Prostate gland (tissue), 2 donors: ENCODE measurements at places on chromosomes 6 and 20. TPM values are rescaled to one million over a fixed set of nuclear protein-coding genes. Genes with fewer than 3 reads are reported as not detected.
A peak's percentile ranks its signal among the peaks of the same experiment; 100 is the strongest.

GRCh38 chr6:7433121-7433617 is 43.6 kb downstream of the RIOK1 start:
- DNase-seq, result no peak
- H3K27me3 ChIP-seq, result no peaks in the 10 kb centered on the region
- H3K4me1 ChIP-seq, result no peaks in the 10 kb centered on the region
- no peak overlapping the region for H3K4me3 ChIP-seq
- H3K36me3 ChIP-seq, result no peaks in the 10 kb centered on the region
- no peak overlapping the region for H3K27ac ChIP-seq

The ADNP gene
- 46.8 TPM for total RNA-seq

The LY6G6D gene
- total RNA-seq, result not detected

GRCh38 chr20:47944682-47945081 is 159.4 kb upstream of the SULF2 start:
- H3K27me3 ChIP-seq, result no peaks in the 10 kb centered on the region
- no peak for DNase-seq
- H3K4me1 ChIP-seq, result no peaks in the 10 kb centered on the region
- H3K36me3 ChIP-seq, result no peaks in the 10 kb centered on the region
- no peak overlapping the region for H3K27ac ChIP-seq

The FAM217A gene
- not detected for total RNA-seq

DNA sequence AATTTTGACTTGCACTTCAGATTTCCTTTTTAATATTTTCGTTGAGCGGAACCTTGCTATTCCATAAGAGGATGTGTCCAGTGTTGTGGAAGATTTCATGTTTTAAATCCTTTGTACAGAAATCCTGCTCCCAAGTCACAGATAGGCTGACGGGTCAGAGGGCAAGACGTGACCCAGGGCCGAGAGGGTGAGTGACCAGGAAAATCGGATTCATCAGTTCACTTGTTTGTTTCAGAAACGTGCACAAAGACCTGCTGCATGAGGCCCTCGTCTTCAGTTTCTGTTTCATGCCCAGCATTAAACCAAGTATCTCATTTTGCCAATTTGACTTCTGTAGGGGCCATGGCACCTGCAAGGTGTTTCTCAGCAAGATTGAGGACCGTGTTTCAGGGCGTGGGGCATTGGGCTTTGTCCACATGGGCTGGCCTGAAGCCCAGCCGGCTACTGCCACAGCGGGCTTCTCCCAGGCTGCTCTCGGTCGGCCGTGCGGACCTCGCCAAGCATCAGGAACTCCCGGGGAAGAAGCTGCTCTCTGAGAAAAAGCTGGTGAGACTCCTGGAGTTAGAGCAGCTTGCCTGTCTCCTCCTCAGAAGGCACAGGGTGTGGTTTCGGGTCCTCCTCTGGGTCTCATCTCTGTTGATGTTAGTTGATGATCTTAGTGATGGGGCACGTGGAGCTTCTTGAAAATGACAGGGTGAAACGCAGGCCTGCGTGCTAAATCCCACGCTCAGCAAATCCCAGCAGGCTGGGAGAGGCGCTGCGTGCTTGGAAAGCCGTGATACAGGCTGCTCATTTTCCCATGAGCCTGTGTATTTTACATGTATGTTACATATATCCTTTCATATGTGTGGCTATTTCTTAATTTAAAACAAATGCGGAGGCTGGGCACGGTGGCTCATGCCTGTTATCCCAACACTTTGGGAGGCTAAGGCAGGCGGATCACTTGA is 10.5 kb downstream of the MTG2 start:
- no peaks in the 10 kb centered on the region for H3K27me3 ChIP-seq
- H3K4me3 ChIP-seq, result no peak overlapping the region
- DNase-seq, result no peak
- H3K27ac ChIP-seq, result no peak overlapping the region

GRCh38 chr6:152309648-152310047 is 327.5 kb downstream of the SYNE1 start:
- H3K4me3 ChIP-seq, result no peak overlapping the region
- no peaks in the 10 kb centered on the region for H3K4me1 ChIP-seq
- no peak overlapping the region for H3K27ac ChIP-seq

DNA sequence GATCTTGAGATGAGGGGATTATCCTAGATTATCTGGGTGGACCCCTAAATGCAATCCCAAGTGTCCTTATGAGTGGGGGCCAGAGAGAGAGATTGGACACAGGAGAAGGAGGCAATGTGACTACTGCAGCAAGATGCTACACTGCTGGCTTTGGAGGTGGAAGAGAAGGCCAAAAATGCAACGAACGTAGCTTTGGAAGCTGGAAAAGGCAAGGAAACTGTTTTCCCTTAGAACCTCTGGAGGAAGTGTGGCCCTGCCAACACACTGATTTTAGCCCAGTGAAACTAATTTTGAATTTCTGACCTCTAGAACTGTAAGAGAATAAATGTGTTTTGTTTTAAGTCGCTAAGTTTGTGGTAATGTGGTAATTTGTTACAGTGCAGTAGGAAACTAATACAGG is 15.7 kb downstream of the PPARD start:
- H3K36me3 ChIP-seq, result no peaks in the 10 kb centered on the region
- no peak overlapping the region for H3K27ac ChIP-seq
- no peaks in the 10 kb centered on the region for H3K4me1 ChIP-seq
- no peaks in the 10 kb centered on the region for H3K27me3 ChIP-seq

DNA sequence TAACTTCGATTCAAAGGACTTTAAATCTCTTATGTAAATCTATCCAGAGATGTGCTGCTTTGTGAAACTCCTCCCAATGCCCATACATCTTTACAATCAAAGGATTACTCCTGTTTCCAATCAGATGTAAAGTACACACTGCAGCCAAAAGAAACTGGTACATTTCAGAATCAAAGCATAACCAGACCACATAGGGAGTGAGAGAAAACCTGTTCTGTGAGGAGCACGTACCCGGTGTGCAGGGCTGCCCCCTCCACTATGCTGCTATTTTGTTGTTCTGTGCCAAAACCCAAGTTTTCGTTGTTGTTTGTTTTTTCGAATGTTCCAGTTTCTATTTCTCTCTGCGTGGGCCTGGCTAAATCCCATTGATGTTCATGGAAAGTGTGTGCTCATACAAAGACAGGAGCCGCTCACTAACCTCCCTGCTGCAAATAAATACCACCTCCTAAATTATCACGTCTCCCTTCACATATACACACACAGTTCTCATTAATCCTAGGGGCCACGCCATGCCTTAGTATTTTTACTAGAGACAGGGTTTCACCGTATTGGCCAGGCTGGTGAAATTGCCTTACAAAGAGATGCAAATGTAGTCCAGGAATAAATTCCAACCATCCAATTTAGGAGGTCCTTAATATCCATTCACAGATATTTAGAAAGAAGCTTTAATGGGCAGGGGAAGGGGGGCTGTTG is 52.9 kb downstream of the ATP9A start:
- no peak overlapping the region for H3K4me3 ChIP-seq
- H3K27ac ChIP-seq, result peak overlapping the region; percentile 10
- no peaks in the 10 kb centered on the region for H3K27me3 ChIP-seq
- DNase-seq, result no peak

- no peaks in the 10 kb centered on the region for H3K36me3 ChIP-seq
- H3K27ac ChIP-seq, result no peak overlapping the region
- DNase-seq, result no peak
- no peaks in the 10 kb centered on the region for H3K4me1 ChIP-seq
- H3K4me3 ChIP-seq, result no peak overlapping the region
Observed at GRCh38 chr20:63544958-63545516, 2.5 kb downstream of the SRMS start.

The DEF6 gene
- total RNA-seq, result 20.2 TPM
